ENCODE measurements at places on chromosomes 2 and 18.

GRCh38 chr2:12720278-12720620 is 3.5 kb downstream of the TRIB2 start:
- DNase-seq: peak; percentile 20

DNA sequence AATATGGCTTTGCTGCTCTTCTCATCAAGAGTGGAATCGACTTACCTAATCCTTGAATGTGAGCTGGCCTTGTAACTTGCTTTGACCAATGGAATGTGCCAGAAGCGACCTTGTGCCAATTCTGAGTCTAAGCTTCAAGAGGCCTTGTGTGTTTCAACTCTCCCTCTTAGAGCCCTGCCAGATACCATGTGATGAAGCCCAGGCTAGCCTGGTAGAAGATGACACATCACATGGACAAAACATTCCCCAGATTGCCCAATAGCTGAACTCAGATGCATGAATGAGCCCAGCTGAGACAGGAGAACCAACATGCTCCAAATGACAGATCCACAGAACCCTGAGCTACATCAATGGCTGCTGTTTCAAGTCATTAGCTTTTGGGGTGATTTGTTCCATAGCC is 4.2 kb upstream of the KLHL14 start:
- DNase-seq: no peak

GRCh38 chr2:134218930-134219658 is 34.8 kb upstream of the MGAT5 start:
- DNase-seq: no peak

- DNase-seq: no peak
Measured at GRCh38 chr18:23627321-23627720, 35.4 kb downstream of the ANKRD29 start.

DNA sequence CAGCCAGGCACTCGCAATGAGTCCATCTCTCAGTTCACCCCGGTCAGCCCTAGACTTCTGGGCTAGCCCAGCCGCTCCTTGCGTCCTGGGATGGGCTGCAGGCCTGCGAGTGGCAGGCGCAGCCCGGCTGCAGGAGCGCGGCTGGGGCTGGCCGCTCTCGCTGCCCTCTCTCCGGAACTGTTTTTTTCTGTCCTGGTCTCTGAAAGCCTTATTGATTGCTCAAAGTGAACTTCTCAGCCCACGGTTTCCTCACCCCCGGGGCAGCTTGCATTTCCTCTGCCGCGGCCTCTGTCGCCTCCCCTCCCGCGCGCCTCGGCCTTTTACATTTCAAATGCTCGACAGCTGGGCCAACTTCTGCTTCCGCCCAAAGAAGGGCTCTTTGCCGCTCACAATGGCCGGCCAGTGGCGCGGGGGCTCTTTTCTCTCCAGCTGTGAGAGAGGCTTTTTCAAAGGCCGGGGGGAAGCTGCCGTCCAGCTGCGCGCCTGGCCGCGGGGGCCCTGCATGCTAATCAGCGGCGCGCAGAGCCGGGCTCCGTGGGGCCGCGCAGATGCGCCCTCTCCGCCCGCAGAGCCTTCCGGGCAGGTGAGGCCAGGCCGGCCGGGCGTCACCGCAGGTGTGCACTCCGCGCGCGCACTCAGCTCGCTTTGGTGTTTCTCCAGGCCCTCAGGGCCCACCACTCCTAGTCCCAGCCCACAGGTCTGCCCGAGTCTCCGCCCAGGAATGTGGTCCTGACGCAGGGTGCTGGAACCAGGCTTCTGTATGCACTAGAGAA is 513.8 kb downstream of the RNF144A start:
- DNase-seq: no peak

DNA sequence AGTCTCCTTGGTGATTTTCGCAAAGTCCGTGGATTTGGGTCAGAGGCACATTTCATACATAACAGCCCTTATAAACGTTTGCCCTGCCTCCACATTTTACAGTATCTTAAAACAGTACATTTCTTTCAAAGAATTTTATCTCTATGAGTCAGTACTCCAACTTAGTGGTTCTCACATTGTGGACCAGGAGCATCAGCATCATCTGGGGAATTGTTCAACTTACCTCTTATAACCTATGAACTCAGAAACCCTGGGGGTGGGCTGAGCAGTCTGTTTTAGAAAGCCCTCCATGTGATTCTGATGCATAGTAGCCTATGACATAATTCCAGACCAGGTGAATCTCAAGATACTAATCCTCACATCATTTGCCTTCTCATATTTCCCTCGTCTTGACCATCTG is 12.4 kb downstream of the SUPT7L start:
- no peak for DNase-seq

- no peak for DNase-seq
Measured at GRCh38 chr2:147884830-147885229, 40.0 kb downstream of the ACVR2A start.

DNA sequence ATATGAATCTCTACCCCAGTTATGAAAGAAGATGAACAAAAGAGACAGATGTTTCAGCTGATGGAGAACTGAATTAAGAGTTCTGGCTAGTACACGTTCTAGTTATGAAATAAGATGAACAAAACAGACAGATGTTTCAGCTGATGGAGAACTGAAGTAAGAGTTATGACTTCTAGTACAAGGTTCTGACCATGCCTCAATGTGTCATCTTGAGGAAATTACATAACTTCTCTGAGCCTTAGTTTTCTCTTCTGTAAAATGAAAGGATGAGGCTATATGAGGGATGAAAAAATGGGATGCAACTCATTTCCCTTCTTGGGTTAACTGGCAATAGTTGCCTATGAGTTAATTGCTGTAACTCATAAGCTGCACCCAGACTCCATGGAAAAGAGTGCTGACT is 92.9 kb upstream of the WDR75 start:
- DNase-seq: no peak

- DNase-seq: no peak
Measured at GRCh38 chr2:225737556-225737955, 338.0 kb downstream of the NYAP2 start.

DNA sequence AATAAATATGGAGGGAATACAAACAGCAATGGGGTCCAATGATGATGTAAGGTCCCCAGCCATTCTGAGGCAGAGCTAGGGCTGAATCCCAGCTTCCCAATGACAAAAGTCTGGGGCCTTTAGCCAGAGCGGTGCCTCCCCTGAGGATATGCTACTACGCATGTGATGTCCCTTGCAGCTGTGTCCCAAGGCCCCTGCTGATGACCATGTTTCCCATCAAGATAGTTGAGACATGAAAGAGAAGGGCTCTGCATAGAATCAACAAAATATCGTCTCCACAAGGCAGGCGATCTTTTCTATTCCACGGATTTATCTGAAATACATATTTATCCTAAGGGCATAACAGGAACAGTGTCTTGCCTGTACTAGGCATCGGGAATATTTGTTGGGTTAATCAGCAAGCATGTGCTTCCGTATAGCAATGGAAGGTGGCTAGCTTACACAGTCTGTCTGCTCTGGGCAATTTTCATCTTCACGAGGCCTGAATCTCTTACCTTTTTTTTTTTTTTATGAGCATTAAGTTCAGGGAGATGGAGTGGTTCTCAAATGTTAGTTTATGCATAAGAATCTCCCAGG is 284.6 kb downstream of the CNTNAP5 start:
- DNase-seq: no peak

All from NCI-H1105 treated with DMSO at 0.1 percent for 48 hours (cell line).